ENCODE measurements at places on chromosomes 2 and 18. TPM values are rescaled to one million over a fixed set of nuclear protein-coding genes. Genes with fewer than 3 reads are reported as not detected.
A peak's percentile ranks its signal among the peaks of the same experiment; 100 is the strongest.

Gene DSC1
- not detected for total RNA-seq

Gene CABLES1
- 9.9 TPM for total RNA-seq

Gene DHX57
- 16.4 TPM for total RNA-seq

Gene REG3G
- total RNA-seq = 0.71 TPM

Gene PRKRA
- 55.6 TPM for total RNA-seq

Gene CCDC121
- 2.2 TPM for total RNA-seq

Gene IL1R2
- total RNA-seq = 3.3 TPM

- no peaks in the 10 kb centered on the region for H3K4me1 ChIP-seq
- no peak overlapping the region for H3K27ac ChIP-seq
- no peak overlapping the region for H3K4me3 ChIP-seq
- H3K27me3 ChIP-seq = no peaks in the 10 kb centered on the region
- no peak for DNase-seq
Observed at GRCh38 chr18:8252371-8252770, 356.9 kb upstream of the RAB12 start.

DNA sequence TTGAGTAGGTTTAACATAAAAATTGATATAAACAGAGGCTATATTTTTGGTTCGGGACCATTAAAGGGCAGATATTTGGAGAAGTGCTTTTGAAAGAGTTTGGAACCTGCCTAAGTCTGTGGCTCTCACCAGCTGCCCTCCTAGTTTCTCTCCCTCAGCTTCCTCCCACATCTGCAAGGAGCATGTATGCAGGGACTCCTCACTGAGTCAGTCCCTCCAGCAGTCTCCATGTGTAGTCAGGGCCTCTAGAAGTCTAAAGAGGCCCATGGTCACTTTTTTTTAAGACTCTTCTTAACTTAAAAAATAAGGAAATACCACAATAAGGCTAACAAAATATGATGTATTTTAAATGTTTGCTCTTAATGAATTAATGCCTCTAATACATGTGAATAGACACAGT lies 220.0 kb upstream of the TANK start:
- DNase-seq = no peak
- H3K4me1 ChIP-seq = peaks cover 3% of the 10 kb centered on the region
- H3K27ac ChIP-seq = no peak overlapping the region
- H3K27me3 ChIP-seq = no peaks in the 10 kb centered on the region
- H3K36me3 ChIP-seq = no peaks in the 10 kb centered on the region

- DNase-seq = no peak
- no peaks in the 10 kb centered on the region for H3K4me1 ChIP-seq
- no peaks in the 10 kb centered on the region for H3K36me3 ChIP-seq
- H3K27ac ChIP-seq = no peak overlapping the region
- H3K27me3 ChIP-seq = no peaks in the 10 kb centered on the region
Observed at GRCh38 chr2:99481527-99481926, 8.3 kb downstream of the REV1 start.

DNA sequence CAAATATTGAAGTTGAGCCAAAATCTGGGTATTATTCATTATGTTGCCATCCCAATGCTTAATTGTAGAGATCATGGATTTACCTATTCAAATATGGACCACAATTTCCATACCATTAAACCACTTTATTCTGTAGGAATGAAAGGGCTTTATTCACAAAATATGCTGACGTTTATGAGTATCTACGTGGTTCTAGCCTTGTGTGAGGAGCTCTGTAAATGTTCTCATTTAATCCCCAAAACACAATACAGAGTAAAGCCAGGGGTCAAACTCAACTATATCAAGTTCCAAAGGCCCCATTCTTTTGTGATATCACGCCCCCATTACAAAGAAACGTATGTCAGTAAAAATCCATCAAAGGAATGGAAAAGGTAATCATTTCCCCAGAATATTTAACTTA lies 61.9 kb downstream of the ANTXR1 start:
- peaks cover 20% of the 10 kb centered on the region for H3K4me1 ChIP-seq
- H3K27me3 ChIP-seq = no peaks in the 10 kb centered on the region
- DNase-seq = no peak
- H3K36me3 ChIP-seq = peaks cover 4% of the 10 kb centered on the region
- H3K27ac ChIP-seq = peak overlapping the region; percentile 51
- H3K4me3 ChIP-seq = no peak overlapping the region

DNA sequence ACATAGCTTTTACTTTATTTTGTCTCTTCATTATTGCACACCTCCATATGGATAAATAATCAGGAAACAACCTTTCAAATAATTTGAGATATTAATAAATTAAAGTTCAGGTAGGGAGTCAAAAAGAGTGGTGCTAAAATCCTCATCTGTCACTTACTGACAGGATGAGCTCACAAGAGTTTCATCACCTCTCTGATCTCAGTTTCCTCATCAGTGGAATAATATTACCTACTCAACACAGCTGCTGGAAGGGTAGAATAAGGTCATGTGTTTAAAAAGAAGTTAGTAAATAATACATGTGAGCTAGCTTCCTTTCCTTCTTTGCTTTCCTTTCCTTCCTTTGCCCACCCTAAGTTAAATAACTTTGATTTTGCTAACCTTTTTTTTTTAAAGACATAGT lies 61.9 kb downstream of the RDH14 start:
- H3K36me3 ChIP-seq = no peaks in the 10 kb centered on the region
- no peak overlapping the region for H3K4me3 ChIP-seq
- no peaks in the 10 kb centered on the region for H3K4me1 ChIP-seq
- H3K27me3 ChIP-seq = no peaks in the 10 kb centered on the region

DNA sequence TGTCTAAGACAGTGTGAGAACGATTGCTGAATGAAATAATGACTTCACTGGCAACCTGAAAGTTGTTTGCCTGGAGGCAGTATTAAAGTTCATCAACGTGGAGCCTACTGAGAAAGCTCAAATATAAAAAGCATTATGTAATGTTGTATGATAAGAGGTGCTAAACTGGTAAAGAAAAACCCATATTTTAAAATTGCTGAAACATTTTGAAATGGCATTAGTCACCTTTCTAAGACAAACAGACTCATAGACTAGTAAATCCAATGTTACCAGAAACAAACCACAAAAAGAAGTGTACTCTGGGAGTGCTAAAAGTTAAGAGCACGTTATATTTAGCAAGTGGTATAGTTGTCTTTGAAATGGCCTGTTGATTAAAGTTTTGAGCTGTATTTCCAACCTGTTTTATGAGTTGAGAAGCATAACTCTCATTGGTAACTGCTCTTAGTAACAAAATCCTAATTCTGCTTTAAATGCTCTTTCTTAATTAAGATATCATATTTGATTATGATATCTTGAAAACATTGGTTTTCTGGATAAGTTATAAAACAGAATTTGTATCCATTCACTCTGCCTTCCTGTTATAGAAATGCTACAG lies 62.7 kb downstream of the CYP1B1 start:
- peaks cover 3% of the 10 kb centered on the region for H3K4me1 ChIP-seq
- H3K27me3 ChIP-seq = no peaks in the 10 kb centered on the region
- H3K4me3 ChIP-seq = no peak overlapping the region
- H3K36me3 ChIP-seq = peaks cover 2% of the 10 kb centered on the region
- DNase-seq = no peak
- no peak overlapping the region for H3K27ac ChIP-seq

DNA sequence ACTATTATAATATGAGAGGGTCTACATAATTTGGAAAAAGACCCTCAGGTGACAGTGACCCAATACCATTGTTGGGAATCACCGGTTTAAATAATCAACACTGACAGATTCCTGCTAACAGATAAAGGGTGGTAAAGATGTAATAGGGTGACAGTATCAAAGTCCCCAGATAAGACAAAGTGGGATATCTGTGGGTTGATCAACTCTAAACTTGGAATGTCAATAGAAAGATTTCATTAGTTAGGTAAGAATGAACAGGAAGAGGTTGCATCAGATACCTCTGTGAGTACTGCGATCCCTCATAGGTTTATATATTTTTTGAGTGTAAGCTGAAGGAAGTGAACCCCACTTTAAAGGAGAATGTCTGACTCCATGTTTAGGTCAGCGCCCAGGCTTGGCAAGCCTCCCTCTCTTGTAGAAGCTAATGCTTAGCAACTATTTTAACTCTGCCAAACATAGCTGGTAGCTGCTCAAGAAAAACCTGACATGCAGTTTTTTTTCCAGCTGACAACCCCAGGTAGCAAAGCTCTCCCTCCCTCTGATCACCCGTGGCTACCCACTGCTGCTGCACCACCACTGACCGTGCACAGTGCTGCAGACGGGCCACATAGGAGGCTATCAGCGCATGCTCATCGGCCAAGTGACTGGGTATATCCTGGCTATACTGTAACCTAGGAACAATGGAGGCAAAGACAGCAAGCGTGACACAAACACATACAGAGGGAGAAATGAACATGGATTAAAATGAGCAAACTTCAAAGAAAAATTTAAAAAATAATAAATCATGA lies 113.3 kb upstream of the DNMT3A start:
- no peak overlapping the region for H3K4me3 ChIP-seq
- no peaks in the 10 kb centered on the region for H3K36me3 ChIP-seq
- no peak overlapping the region for H3K27ac ChIP-seq

DNA sequence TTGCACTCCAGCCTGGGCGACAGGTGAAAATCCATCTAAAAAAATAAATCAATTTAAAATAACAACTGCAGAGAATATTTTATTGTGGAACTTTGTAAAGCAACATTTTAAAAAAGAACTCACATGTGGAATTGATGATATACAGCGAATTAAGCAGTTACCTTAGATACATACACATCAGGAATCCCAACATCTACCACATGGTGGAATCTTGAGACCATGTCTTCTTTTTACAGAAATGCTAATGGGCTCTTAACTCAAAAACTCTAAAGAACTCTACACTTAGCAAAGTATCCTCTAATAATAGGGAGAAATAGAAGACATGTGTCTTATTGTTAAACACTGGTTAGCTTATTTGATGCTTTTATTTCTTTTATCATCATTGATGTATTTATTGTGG lies 373.6 kb downstream of the CDH7 start:
- no peak overlapping the region for H3K4me3 ChIP-seq
- DNase-seq = no peak
- no peaks in the 10 kb centered on the region for H3K36me3 ChIP-seq
- H3K4me1 ChIP-seq = no peaks in the 10 kb centered on the region
- H3K27ac ChIP-seq = no peak overlapping the region

GRCh38 chr2:20707601-20708000 lies 40.7 kb downstream of the GDF7 start:
- H3K27ac ChIP-seq = no peak overlapping the region
- no peak for DNase-seq
- H3K4me1 ChIP-seq = no peaks in the 10 kb centered on the region

DNA sequence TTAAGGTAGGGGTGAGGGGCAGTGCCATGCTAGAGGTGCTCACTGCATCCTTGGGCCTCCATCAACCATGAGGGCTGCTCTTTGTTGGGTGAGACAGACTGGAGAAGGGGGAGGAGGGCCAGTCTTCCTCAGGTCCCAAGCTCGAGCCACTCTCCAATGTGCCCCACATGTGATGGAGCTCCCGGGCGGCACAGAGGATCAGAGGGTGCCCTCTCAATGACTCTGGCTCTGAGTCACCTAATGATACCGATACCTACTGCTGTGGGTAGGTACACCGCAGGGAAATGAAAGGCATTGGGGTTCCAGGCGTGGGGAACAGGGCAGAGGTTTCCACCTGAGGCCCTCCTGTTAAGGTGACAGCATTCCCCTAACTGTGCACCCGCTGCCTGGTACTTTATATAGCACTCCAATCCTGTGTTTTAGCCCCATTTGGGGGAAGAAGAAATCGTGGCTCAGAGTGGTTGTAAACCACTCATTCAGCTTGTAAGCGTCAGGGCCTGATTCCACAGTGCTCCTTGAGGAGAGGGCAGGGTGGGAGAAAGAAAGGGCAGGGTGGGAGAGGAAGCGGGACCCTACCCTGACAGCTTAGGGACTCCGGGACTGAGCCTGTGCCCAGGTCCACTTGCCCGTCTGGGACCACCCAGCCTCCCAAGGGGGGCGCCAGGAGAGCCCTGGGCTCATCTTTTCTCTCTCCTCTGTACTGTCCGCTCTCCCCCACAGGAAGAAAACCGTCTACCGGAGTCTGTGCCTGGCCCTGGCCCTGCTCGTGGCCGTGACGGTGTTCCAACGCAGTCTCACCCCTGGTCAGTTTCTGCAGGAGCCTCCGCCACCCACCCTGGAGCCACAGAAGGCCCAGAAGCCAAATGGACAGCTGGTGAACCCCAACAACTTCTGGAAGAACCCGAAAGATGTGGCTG lies 1.8 kb downstream of the B3GNT7 start:
- peak; percentile 13 for DNase-seq
- no peak overlapping the region for H3K4me3 ChIP-seq
- H3K27me3 ChIP-seq = no peaks in the 10 kb centered on the region
- H3K27ac ChIP-seq = no peak overlapping the region
- no peaks in the 10 kb centered on the region for H3K36me3 ChIP-seq
- no peaks in the 10 kb centered on the region for H3K4me1 ChIP-seq

GRCh38 chr2:239697399-239698164 lies 296.8 kb upstream of the HDAC4 start:
- no peaks in the 10 kb centered on the region for H3K27me3 ChIP-seq
- no peak overlapping the region for H3K4me3 ChIP-seq

DNA sequence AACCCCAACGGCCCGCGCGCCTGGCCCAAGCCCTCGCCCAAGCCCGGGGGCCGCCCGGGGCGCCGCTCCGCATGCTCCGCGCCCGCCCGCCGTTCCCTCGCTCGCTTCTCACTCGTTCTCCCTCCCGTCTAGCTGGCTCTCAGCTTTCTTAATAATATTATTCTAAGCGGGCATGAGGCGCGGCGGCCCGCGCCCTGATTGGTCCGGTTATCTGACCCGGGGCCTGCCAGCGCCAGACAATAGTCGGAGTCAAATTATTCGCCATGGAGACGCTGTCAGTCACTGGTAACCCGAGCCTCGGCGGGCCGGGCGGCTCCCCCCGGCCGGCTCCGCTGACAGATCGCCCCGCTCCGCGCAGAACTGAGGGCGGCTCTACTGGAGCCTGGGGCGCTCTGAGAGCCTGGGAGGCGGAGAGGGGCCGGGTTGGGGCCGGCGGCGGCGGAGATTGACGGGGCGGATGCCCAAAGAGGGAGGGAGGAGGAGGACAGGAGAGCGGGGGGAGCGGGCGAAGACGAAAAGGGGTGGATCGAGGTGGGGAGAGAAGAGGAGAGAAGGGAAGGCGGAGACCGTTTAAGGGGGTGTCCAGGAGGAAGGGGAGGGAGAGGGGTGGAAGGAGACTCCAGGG lies at the start of gene SIX2:
Gene SIX2 (minus strand): TSS at position 150 of the 625 bp plus-strand sequence. CDS start 342 bp downstream, outside the sequence.
- H3K27me3 ChIP-seq = no peaks in the 10 kb centered on the region
- peak within 1 kb of the TSS; percentile 76 for H3K27ac ChIP-seq
- peak within 1 kb of the TSS; percentile 46 for H3K4me3 ChIP-seq
- DNase-seq = peak; percentile 96

GRCh38 chr18:31049189-31049588 lies 6.6 kb upstream of the DSC3 start:
- H3K4me3 ChIP-seq = no peak overlapping the region
- no peaks in the 10 kb centered on the region for H3K36me3 ChIP-seq
- H3K27ac ChIP-seq = no peak overlapping the region
- no peaks in the 10 kb centered on the region for H3K4me1 ChIP-seq
- no peak for DNase-seq
- no peaks in the 10 kb centered on the region for H3K27me3 ChIP-seq

DNA sequence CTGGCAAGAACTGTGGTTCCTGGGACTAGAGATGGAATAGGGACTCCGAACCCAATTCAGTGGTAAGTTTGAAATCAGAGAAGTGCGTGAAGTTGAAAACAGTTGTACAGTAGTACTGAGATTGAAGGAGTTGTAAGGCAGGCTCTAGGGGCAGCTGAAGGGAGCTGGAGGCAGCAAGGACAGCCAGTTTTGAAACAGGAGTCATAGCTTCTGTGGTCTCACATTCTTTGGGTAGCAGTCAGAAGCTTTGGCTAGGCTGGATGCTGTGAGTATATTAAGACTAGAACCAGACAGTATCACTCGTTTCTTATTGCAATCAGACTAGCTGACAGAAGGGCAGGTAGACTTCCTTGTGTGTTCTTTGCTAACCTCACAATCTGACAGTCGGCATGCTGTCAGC lies 64.5 kb upstream of the ADAM23 start:
- H3K27me3 ChIP-seq = no peaks in the 10 kb centered on the region
- no peak overlapping the region for H3K4me3 ChIP-seq
- DNase-seq = no peak

- no peaks in the 10 kb centered on the region for H3K27me3 ChIP-seq
- no peak overlapping the region for H3K4me3 ChIP-seq
- H3K4me1 ChIP-seq = no peaks in the 10 kb centered on the region
Observed at GRCh38 chr18:50277942-50278341, 3.4 kb downstream of the MBD1 start.
